ENCODE measurements at places on chromosomes 6 and 20.
A peak's percentile ranks its signal among the peaks of the same experiment; 100 is the strongest.

DNA sequence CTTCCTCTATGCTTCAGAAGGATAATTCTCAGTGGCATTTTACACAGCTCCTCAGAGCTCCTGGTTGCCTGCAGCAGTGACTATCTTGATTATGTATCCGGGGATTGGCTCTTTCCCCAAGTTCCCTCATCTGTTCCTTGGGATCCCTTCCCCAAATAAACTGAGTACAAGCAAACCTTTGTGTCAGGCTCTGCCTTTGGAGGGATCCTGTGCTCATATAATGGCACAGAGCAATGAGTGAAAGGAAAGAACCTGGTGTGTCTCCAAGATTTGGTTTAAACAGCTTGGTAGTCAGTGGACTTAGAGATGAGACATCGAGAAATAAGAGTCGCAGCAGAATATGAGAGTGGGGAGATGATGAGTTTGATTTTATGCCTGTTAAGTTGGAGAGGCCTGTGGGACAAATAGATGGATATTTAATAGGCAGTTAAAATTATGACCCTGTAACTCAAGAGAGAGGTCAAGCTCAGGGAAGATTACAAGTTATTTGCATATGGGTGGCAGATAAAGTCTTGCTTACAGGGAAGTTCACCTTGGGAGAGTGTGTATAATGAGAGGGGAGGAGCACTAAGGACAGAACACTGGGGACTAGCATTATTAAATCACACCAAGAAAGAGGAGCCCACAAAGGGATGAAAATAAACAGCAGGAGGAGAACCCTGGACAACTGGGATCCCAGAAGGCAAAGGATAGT lies 44.1 kb upstream of the GCLC start:
- no peak for DNase-seq

GRCh38 chr20:4369798-4370124 lies 351.9 kb upstream of the PRND start:
- peak; percentile 87 for DNase-seq

GRCh38 chr6:98416027-98416426 lies 418.3 kb upstream of the POU3F2 start:
- DNase-seq: no peak

- no peak for DNase-seq
Measured at GRCh38 chr20:58184984-58185383, 43.5 kb downstream of the ANKRD60 start.

DNA sequence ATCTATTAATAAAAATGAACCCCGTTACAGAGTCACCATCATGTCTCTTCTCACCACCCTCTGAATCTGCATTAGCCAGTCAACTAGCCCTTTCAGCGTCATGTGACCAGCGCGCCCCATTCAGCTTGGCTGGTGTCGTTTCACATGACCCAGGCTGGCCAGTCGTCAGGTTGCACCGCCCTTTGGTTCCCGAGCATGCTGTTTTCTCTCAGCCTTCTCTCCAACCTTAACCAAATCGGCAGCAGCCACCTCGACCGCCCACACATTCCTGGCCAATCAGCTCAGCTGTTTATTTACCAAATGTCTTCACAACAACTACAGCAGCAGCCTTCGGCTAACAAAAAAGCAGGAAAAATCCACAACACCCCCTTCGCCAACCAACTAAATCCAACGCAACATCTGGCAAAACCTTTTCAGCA lies 5.6 kb downstream of the SRSF3 start:
- peak; percentile 52 for DNase-seq

GRCh38 chr20:49278818-49279676 lies 1.2 kb upstream of the ZNFX1 start:
- no peak for DNase-seq

DNA sequence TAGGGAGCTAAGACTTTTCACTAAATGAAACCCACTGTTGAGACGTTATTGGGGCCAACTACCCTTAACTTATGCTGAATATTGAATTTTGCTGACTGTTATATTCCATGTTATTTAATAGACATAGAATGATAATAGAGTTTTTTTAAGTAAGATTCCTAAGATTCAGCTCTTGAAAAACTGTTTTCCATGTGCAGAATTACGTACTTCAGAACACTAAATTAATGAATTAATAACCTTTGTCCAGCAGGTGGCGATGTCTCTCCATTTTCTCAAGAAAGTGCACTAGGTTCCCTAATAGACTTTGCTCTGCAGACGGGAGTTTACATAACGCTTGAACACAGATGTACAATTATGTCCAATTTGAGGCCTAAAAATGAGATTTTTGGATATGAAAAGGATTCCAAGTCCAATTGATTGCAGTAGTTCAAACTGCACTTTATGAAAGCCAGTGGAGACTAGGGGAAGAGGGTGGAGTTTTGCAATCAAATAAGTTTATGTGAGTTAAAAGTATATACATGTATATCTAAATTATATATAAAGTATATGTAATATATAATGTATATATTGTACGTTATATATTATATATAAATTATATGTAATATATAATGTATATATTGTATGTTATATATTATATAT lies 282.1 kb downstream of the UST start:
- peak; percentile 97 for DNase-seq

GRCh38 chr20:51651921-51652549 lies 109.5 kb upstream of the NFATC2 start:
- no peak for DNase-seq

- DNase-seq: no peak
Measured at GRCh38 chr20:62840244-62841197, 21.1 kb downstream of the TCFL5 start.

DNA sequence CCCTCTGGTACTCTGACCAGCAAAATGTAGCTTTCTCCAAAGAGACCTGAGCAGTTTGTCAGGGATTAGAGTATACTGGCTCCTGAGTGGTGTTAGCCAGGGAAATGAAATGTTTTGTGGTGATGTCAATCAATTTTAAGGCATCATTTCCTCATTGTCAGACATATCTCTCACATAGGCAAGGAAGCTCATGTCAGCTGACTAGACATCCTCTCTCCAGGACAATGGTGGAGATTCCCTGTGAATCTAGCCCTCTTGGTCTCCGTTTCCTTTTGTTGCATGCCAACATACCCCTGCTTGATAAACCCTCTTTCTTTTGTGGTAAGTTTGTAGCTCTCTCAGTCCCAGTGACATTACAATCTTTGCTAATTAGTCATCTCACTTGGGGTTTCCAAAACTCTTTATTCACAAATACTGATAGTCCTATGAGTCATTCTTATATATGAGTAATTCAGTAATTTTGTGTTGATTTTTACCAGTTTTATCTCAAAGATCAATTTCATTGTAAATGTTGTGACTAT lies 135.6 kb upstream of the PTPRK start:
- DNase-seq: no peak

- DNase-seq: no peak
Measured at GRCh38 chr6:74573613-74574012, 632.2 kb downstream of the COL12A1 start.

Data from common myeloid progenitor, CD34-positive (primary cell).